Esophagus mucosa (tissue), 1 donor: ENCODE measurements at places on chromosomes 7 and 10. TPM values are rescaled to one million over a fixed set of nuclear protein-coding genes. Genes with fewer than 3 reads are reported as not detected.

Gene DTX2
- total RNA-seq, result 56.2 TPM

Gene CCDC3
- 4.3 TPM for total RNA-seq

GRCh38 chr10:119190353-119190752 is 11.7 kb upstream of the PRDX3 start:
- peak; percentile 96 for ATAC-seq

- no peak for ATAC-seq
Observed at GRCh38 chr10:3393958-3394357, 221.4 kb upstream of the PITRM1 start.

- no peak for ATAC-seq
Observed at GRCh38 chr7:132430861-132431822, 145.1 kb downstream of the PLXNA4 start.

DNA sequence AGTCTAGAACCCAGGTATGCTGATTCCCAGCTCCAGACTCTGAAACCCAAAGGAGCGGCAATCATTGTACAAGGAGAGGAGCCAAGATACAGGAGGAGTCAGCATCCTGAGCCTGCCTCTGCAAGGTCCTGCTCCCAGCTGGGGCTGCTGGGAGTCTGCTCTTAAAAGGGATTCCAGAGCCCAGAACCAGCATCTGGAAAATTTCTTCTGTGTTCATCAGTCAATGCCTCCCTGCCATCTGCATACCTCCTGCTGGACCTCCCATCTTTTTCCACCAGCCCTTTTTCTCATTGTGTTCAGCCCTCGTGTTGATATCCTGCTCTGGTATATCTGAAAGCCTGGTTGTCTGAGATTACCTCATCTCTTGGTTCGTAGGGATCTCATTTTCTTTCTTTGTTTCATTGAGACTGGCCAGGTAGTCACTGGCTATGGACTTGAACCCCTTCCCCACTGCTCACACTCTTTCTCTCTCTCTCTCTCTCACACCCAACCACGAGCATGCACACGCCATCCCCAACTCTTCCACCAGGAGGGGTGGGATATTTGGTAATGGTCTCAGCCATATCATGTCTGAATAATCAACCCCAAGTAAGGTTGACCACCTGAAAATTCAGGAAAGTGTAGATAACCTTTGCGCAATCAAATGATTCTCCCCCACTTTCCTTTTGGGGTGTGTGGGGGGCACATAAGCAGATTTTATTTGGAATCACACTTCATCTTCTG is 608.8 kb downstream of the LRMDA start:
- no peak for ATAC-seq

DNA sequence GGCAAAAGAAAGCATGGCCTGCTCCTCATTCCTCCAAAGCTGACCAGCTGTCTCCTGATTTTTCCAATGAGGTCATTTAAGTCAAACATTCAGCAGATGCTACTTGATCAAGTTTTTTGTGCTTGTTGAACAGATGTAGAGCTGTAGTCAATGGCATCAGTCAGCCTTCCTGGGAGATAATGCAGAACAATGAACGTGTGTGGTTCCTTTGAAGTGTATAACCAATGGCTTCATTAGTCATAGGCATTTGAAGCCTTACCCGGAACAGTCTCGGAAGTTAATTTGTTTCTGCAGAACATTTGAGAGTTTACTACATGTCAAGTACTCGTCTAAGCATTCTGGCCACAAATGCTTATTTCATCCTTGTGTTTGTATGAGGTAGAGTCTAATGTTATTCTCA is 227.1 kb downstream of the ADRA2A start:
- no peak for ATAC-seq

- no peak for ATAC-seq
Observed at GRCh38 chr10:60414111-60414510, 24.4 kb upstream of the ANK3 start.

DNA sequence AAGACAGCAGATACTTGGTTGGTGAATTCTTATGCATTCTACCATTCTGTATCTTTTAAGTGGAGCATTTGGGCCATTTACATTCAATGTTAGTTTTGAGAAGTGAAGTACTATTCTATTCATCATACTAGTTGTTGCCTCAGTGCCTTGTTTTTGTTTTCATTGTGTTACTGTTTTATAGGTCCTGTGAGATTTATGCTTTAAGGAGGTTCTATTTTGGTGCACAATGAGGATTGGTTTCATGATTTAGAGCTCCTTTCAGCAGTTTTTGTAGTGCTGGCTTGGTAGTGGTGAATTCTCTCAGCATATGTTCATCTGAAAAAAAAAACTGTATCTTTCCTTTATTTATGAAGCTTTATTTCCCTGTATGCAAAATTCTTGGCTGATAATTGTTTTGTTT is 23.3 kb upstream of the WNT2 start:
- no peak for ATAC-seq

DNA sequence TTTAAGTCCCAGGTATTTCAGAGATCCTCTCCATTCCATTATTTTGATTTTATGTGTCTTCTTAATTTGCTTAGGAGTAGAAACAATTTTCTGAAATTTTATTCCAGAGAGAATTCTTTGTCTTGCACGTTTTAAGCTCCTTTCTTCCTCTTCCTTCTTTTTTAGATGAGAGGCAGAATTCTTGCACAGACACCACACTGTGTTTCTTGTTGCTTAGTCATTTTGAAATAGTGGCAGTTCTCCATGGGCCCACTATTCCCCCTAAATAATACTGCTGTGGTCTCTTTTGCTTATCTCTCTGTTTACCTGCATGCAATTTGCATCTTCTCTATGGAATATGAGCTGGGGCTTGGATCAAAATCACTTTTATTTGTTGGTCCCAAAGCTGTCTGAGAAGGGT is 54.3 kb upstream of the WAC start:
- ATAC-seq, result no peak

DNA sequence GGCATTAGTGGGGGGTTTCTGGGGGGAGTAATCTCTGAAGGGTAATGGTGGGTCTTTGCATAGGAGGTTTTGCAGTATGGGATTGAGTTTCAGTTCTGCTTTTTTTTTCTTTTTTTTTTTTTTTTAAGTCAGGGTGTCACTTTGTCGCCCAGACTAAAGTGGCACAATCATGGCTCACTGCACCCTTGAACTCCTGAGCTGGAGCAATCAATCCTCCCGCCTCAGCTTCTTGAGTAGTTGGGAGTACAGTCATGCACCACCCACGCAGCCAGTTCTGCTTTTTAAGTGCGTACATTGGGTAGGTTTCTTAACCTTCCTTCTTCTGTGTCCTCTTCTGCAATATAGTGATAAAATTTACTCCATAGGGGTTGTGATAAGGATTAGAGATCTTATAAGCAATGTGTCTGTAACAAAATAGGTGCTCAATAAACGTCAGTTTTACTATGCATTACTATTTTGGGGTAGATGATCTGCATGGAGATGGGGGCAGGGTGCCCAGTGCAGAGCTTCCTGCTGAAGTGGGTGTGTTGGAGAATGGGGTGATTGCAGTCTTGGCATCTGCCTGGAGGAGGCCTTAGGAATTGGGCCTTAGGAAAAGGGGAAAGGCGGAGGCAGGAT is 9.6 kb downstream of the KAZALD1 start:
- ATAC-seq, result peak; percentile 22

- ATAC-seq, result peak; percentile 66
Observed at GRCh38 chr7:130903358-130903974, 169.5 kb upstream of the KLF14 start.
